Smooth muscle cell of bladder (primary cell): ENCODE measurements at places on chromosomes 1 and 21. TPM values are rescaled to one million over a fixed set of nuclear protein-coding genes. Genes with fewer than 3 reads are reported as not detected.

TAL1 gene
- total RNA-seq, result under 0.01 TPM in 2 replicates

GBP4 gene
- total RNA-seq, result 2.6 and 4.5 TPM in 2 replicates

OLIG2 gene
- not detected in 2 replicates for total RNA-seq

HEYL gene
- 0.09 TPM in 1 of 2 replicates, not detected in the other for total RNA-seq

CD53 gene
- total RNA-seq, result not detected in 2 replicates

MATN1 gene
- 0.09 and 0.14 TPM in 2 replicates for total RNA-seq

CDC42SE1 gene
- total RNA-seq, result 38.3 and 42.8 TPM in 2 replicates

AMY2A gene
- not detected in 2 replicates for total RNA-seq

PTGER3 gene
- 3.8 and 10.9 TPM in 2 replicates for total RNA-seq

MX2 gene
- total RNA-seq, result 2.0 and 2.6 TPM in 2 replicates

GPR153 gene
- 3.0 and 4.9 TPM in 2 replicates for total RNA-seq

LIPI gene
- not detected in 2 replicates for total RNA-seq
